Endothelial cell of umbilical vein (primary cell): ENCODE measurements at places on chromosomes 4 and X.

GRCh38 chr4:184750926-184751584 is 17.2 kb upstream of the CENPU start:
- no peaks in the 10 kb centered on the region for H3K36me3 ChIP-seq
- peaks cover 2% of the 10 kb centered on the region for H3K4me1 ChIP-seq
- no peak for DNase-seq

DNA sequence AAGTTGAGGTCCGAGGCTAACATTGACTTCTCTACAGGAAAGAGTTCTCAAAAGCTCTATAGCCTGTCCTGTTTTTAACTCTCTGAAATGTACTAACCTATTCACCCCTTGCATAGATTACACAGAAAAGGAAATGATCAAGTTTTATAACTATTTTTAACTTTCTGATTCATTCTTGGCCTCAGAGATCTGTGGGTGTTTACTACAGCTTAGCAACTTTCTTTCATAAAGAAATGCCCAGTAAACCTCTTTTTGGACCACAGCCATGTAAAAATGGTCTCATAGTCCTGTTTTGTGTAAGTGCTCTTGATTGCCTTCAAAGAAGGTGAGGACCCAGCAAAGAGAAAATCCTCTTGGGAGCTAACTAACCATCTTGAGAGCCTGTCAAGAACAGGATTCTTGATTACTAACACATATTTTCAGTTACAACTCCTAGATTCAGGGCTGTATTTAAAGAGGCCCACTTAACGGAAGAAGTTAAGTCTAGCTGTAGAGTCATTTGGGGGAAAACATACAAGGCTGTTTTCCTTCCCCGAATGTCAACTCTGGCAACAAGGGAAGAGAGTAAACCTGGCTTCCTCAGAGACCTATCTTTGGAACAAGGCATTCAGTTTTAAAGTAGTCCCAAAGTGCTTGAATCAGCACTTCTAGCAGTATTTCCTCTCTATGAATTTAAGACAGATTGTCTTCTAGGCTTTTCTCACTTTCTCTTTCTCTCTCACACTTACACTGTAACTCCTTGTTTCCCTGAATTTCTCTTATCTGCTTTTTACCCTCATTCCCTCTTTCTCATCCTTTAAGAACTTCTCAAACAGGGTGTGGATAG is 78.2 kb downstream of the IL21 start:
- H3K36me3 ChIP-seq, result no peaks in the 10 kb centered on the region
- H3K4me1 ChIP-seq, result peaks cover 22% of the 10 kb centered on the region
- H3K4me3 ChIP-seq, result no peak overlapping the region

- H3K4me1 ChIP-seq, result no peaks in the 10 kb centered on the region
- no peaks in the 10 kb centered on the region for H3K36me3 ChIP-seq
- DNase-seq, result no peak
Measured at GRCh38 chrX:74449937-74450330, 28.6 kb downstream of the SLC16A2 start.

DNA sequence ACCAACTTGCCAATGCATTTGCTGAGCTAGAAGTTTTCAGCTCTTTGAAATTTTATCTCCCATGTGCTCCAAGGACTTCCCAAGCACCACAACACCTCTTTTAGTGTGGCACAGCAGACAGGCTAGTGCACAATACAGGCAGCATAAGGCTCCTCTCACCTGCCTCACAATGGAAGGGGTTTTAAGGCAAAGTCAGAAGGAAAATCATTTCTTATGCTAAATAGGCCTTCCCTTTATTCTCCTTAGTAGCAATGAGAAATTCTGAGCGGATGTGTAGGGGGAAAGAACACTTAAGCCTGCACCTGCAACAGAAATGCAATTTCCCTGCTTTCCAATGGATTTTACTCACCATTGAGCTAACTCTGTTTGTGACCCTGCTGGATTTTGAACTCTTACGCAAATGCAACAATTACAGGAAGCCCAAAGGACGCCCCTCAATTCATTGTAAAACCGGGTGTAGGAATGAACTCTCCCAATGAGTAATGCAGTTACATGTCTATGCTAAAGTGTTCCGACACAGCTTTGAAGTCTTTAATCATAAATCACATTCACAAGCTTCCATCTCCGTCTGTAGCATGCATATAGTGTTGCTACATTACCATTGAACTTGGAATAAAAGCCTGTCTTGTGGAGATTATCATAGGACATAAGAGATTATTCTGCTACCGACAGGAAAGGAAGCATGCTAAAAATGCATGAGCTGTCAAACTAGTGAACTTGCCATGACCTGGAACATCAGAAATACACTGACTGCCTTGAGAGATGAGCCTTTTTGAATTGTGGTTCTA is 1084.9 kb downstream of the RPA4 start:
- H3K4me1 ChIP-seq, result no peaks in the 10 kb centered on the region
- H3K27ac ChIP-seq, result no peak overlapping the region
- H3K36me3 ChIP-seq, result no peaks in the 10 kb centered on the region
- H3K4me3 ChIP-seq, result no peak overlapping the region
- DNase-seq, result no peak

DNA sequence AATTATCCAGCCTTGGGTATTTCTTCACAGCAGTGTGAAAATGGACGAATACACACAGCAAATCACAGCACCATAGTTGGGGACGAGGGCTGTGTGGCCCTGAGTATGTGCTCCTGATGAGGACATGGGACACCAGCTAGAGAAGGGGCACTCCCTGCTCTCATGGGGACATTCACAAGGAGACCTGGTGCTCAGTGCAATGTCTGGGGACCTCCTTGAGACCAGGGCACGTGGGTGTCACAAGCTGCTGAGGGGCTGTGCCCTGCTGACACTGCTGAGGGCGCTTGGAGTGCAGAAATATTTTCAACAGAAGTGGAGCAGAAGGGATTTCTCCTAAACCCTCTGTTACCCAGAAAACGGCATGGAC is 65.4 kb downstream of the TRMT44 start:
- no peaks in the 10 kb centered on the region for H3K36me3 ChIP-seq
- H3K4me3 ChIP-seq, result no peak overlapping the region
- no peaks in the 10 kb centered on the region for H3K27me3 ChIP-seq
- no peak overlapping the region for H3K27ac ChIP-seq
- no peak for DNase-seq

DNA sequence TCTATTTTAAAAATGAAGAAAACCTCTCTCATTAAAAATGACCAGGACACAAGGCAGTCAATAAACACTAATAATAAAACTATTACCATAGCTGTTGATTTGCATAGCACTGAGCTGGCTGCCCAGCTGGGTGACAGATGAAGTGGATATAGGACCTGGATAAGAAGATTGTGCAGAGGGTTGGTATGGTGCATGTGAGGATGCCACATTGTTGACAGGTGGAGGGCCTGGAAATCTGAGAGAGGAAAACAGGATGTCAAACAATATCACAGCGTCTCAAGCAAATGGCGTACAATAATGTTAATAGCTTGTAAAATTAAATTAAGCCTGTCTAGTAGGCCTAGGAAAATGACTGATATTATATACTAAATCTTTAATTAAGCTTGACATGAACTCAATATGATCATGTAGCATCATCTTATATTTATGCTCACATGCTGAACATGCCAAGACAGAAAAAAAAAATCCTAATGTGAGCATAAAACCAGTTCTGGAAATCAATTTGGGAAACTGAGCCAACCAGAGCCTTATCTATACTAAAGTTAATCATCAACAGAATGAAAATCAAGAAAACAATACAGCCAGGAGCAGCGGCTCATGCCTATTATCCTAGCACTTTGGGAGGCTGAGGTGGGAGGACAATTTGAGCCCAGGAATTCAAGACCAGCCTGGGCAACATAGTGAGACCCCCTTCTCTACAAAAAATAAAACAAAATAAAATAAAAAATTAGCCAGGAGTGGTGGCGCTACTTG is 18.6 kb downstream of the SEC24D start:
- H3K36me3 ChIP-seq, result peaks cover 35% of the 10 kb centered on the region
- H3K27me3 ChIP-seq, result no peaks in the 10 kb centered on the region
- H3K4me1 ChIP-seq, result peaks cover 9% of the 10 kb centered on the region
- H3K4me3 ChIP-seq, result no peak overlapping the region
- DNase-seq, result no peak

DNA sequence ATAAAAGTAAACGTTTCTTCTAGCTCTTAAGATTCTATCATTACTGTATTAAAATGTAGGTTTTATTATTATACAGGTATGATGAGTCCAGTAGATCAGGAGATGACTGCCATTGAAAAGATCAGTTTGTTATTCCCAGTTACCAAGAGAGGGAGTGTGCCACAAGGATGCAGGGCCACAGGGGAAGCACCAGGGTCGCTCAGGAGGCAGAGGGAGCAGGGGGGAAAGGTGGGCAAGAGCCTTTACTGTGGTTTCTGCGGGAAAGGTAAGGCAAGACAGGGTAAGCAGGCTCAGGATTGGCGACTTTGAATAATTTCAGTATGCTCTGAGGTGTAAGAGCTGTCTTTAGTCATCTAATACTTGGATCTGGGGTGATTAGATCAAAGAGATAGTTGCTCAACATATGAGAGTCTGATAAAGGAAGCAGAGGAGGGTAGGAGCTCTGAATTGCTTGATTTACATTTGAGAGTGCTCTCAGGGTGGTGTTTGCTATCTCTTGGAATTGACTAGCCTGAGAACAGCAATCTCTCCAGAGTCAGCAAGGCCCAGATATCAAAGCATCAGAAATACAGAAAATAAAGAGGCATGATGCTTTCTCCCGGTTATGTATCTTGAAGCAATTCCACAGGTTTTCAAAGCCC is 86.0 kb downstream of the NDST3 start:
- no peaks in the 10 kb centered on the region for H3K36me3 ChIP-seq
- H3K4me1 ChIP-seq, result no peaks in the 10 kb centered on the region
- no peak overlapping the region for H3K27ac ChIP-seq
- DNase-seq, result no peak

DNA sequence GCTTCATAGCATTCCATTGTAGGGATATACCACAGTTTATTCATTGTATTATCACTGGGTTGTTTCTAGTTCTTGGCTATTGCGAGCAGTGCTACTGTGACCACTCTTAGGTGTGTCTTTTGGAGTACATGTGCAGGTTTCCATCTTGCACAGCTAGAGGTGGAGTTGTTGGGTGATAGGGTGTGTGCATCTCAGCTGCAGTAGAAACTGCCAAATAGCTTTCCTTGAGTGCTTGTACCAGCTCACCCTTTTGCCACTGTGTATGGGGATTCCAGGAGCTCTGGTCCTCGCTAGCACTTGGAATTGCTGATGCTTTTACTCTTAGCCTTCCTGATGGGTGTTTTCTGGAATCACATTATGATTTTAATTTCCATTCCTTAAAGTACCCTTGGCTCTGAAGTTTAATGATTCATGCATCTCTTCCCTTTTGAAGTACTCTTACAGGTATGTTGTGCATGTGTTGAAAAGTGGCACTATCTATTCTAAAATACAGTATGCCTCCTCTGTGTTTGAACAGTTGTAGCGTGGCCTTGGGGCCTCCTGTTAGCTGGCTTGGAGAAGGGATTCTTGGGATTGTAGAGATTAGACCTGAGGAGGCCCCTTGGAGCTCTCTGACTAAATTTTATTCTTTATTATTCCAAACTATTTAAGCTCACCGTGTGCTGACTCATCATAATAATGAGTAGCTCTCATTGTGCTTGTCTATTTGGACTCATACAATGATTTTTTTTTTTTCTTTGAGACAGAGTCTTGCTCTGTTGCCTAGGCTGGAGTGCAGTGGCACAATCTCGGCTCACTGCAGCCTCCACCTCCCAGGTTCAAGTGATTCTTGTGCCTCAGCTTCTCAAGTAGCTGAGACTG is 38.4 kb downstream of the HTT start:
- DNase-seq, result peak; percentile 20
- peaks cover 43% of the 10 kb centered on the region for H3K4me1 ChIP-seq
- H3K27ac ChIP-seq, result peak overlapping the region; percentile 95
- peaks cover 18% of the 10 kb centered on the region for H3K36me3 ChIP-seq

DNA sequence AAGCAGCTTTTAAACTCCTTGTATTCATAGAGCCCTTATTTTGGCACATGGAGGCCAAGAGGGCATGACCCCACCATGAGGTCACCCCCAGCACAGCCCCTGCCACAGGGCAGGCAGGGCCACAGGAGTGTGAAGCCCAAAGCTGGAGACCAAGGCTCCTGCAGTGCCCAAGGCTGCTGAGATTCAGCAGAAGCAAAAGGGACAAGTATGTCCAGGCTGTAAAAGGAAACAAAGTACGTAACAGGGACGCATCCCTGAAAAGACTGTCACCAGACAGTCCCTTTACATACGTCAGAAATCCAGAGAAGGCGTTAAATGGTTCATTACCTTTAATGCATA is 18.9 kb downstream of the GAK start:
- H3K4me1 ChIP-seq, result peaks cover 10% of the 10 kb centered on the region
- DNase-seq, result no peak
- H3K4me3 ChIP-seq, result no peak overlapping the region

GRCh38 chrX:130623518-130623917 is 221.7 kb downstream of the RBMX2 start:
- no peaks in the 10 kb centered on the region for H3K36me3 ChIP-seq
- H3K27me3 ChIP-seq, result no peaks in the 10 kb centered on the region
- no peak for DNase-seq
- H3K4me1 ChIP-seq, result no peaks in the 10 kb centered on the region
- no peak overlapping the region for H3K27ac ChIP-seq

DNA sequence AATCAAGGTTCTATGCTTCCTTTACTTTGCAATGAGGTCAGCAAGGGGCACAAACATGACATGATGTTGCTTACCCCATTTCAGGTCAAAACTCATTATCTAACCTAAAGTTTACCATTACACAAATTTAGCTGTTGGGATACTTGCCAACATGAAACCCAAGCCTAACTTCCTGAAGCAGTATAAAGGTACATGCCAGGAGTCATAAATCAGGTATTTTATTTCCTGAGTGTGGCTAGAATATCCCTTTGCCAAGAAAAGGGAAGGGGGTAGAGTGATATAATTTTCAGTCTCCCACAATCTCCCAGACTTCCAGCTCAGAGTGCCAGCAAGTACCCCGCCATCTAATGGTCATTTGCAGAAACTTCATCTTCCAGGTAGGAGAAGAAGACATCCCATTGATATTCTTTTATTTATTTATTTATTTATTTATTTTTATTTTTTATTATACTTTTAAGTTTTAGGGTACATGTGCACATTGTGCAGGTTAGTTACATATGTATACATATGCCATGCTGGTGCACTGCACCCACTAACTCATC is 136.6 kb downstream of the NEXMIF start:
- DNase-seq, result no peak
- H3K36me3 ChIP-seq, result no peaks in the 10 kb centered on the region

DNA sequence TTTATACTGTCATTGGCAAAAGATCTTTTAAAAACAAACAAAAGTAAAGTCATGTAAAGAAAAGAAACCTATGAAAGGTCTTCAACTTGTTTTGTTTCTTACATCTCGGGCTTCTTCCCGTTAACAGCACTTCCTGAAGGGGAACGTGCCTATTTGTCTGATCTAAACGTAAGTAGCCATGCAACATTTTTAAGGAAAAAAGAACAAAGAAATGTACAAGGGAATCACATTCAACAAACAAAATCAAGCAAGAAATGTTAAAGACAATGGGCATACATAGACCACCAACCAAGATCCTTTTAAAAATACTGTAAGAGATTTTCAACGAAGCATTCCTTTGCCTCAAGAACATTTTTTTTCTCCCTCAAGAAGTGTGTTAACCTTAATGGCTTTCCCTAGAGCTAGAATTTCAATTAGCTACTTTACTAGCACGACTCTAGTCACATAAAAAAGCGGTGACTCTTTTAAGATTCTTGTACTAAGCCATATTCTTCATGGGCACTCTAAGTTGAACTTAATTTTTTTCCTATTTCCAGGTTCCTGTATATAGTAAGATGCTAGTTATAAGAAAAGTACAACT is 112.0 kb upstream of the TTC29 start:
- H3K4me3 ChIP-seq, result peak overlapping the region; percentile 79
- peak; percentile 78 for DNase-seq
- peaks cover 9% of the 10 kb centered on the region for H3K4me1 ChIP-seq
- H3K27ac ChIP-seq, result peak overlapping the region; percentile 42
- peaks cover 4% of the 10 kb centered on the region for H3K27me3 ChIP-seq

- no peak overlapping the region for H3K4me3 ChIP-seq
- H3K27me3 ChIP-seq, result no peaks in the 10 kb centered on the region
- no peak for DNase-seq
Measured at GRCh38 chr4:39814403-39815185, 116.7 kb downstream of the UBE2K start.
